Naive thymus-derived CD4-positive, alpha-beta T cell (primary cell): ENCODE measurements at places on chromosomes 7 and 10. TPM values are rescaled to one million over a fixed set of nuclear protein-coding genes. Genes with fewer than 3 reads are reported as not detected.

Gene CNNM1
- polyA plus RNA-seq, result 0.12 TPM

DNA sequence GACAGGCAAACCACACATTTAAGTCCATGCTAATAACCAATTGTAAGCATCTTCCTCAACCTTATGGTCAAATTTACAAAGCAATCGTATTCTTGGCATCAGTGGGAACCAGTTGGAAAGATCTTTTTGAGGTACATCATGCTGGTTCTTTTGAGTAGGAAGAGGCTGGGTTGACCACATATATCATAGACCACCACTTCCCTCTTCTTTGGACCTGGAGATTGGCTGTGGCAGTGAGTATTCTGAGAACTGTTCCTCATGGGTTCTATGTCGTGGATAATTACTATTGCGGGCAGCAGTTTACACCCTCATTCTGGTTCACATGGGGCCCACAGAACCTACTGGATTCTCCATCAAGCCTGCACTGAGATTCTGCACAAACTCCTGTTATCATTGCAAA lies 35.5 kb upstream of the C1GALT1 start:
- H3K27me3 ChIP-seq, result no peaks in the 10 kb centered on the region
- DNase-seq, result no peak
- H3K27ac ChIP-seq, result no peak overlapping the region
- peaks cover 4% of the 10 kb centered on the region for H3K4me1 ChIP-seq
- H3K36me3 ChIP-seq, result no peaks in the 10 kb centered on the region

Gene SPDYE2B
- not detected for polyA plus RNA-seq

DNA sequence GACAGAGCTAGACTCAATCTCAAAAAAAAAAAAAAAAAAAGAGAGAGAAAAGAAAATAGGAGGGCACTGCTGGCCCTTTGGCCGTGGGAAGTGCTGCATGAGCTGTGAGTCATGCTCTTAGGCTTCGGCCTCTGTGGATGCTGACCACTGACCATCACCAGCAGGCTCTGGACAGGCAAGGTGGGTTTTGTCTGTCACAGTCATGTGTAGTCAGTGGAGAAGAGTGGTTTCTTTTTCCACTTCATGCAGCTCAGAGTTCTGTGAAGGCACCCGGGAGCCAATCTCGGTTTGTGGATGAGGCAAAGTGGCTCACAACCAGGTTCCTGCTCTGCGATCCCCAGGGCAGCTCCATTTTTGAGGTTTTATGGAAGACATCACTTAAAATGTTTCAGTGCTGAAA lies 58.1 kb downstream of the PRTFDC1 start:
- H3K27ac ChIP-seq, result peak overlapping the region; percentile 29
- H3K27me3 ChIP-seq, result no peaks in the 10 kb centered on the region
- no peak for DNase-seq
- no peaks in the 10 kb centered on the region for H3K36me3 ChIP-seq
- peaks cover 26% of the 10 kb centered on the region for H3K4me1 ChIP-seq
